ENCODE measurements at places on chromosomes 6 and 20.

DNA sequence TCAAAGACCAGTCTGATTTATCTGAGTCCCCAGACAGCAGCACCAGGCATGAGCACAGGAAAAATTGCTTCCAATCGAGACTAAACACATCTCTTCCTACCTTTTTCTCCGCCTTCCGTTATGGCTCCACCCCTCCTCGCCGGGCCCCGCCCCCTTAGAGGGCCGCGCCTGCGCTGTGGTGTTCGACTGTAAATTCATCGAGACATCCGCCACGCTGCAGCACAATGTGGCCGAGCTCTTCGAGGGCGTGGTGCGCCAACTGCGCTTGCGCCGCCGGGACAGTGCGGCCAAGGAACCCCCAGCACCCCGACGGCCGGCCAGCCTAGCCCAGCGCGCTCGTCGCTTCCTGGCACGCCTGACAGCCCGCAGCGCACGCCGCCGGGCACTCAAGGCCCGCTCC, 8.9 kb downstream of the REM1 start:
- DNase-seq: no peak

- DNase-seq: no peak
These were observed 135.1 kb upstream of the MYLIP start for GRCh38 chr6:15993716-15994228.

GRCh38 chr20:6940048-6940447, 172.6 kb downstream of the BMP2 start:
- DNase-seq: no peak

GRCh38 chr6:127466416-127466815, 7.2 kb upstream of the KIAA0408 start:
- DNase-seq: no peak

- DNase-seq: no peak
These were observed 19.5 kb downstream of the NCOA3 start for GRCh38 chr20:47521059-47521808.

All from NCI-H2081 (cell line).